NCI-H345 (cell line): ENCODE measurements at places on chromosomes 7 and 10.

GRCh38 chr7:43085992-43086391 lies 26.5 kb upstream of the HECW1 start:
- no peak for DNase-seq

DNA sequence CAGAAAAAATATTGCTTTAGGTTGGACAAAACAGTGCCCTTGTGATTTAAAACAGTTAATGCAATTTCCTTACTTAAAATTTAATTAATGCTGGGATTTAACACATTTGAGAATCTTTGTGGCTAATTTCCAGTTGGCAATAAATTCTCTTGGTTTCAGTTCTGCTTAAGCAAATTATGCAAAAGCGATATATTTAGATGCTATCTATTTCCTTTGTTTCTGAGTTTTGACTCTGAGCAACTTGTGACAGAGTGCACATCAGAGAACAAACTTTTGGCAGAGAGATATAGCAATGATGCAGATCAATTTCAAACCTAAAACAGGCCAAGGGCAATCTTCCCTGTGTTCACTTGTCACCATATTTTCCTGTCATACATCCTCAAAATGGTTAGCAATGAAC lies 933.6 kb upstream of the ZWINT start:
- no peak for DNase-seq

DNA sequence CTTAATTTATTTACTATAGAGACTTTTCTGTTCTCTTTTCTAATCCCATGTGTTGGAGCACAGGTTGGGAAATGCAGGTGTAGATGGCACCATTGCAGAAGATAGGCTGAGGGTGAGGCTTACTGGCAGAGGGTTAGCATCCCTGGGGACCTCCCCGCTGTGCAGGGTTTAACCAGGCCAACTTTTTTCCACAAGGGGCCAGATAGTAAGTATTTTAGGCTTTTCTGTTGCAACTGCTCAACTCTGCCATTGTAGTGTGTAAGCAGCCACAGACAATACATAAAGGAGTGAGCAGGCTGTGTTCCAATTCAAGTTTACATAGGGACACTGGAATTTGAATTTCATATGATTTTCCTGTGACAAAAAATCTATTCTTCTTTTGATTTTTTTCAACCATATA lies 34.6 kb upstream of the AOAH start:
- peak; percentile 7 for DNase-seq

DNA sequence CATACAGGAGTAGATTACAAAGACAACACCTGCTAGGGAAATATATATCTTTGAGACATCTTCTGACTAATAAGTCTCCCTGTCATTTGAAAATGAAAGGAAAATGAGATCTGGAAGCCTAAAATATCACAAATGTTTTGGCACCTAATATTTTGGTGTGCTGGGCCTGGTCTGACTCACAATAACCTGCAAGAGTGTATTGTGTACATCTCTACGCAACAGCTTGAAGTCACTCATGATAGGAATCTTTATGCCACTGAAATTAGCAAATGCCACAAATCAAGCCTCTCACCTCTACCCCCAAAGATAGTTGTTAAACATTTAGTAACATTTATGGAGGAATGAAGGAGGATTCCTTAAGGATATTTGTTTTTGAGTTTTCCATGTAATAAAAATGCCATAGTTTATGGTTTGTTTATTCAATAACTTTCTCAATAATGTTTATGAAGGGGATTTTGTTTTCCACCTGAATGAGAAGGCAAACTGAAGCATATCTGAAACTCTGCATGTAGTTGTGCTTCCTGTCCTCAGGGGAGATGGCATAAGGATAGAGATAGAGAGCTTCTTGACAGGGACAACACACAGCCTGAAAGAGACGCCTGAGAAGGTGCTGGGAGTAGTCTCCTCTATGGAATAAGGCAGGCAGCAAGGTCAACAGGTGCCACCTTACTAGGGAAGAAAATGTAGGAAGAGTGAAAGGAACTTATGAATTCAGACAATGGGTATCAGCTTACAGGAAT lies 197.4 kb downstream of the AHR start:
- no peak for DNase-seq

DNA sequence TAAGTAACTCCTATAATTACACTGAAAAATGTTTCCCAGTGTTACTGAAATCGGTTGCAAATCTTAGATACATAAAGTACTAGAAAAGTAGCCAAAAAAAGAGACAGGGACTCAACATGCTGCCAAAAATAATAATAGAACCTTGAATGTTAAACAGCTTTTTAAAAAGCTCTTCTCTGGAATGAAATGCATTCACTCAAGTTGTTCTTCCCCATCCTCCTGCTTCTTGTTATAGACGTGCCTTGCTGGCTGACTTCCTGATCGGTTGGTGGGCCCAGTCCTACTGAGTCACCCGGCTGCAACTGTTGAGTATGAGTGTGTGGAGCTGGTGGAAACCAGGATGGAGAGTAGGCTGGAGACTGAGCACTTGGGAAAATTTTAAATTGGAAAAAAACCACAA lies 30.6 kb upstream of the RAPGEF5 start:
- DNase-seq, result no peak

DNA sequence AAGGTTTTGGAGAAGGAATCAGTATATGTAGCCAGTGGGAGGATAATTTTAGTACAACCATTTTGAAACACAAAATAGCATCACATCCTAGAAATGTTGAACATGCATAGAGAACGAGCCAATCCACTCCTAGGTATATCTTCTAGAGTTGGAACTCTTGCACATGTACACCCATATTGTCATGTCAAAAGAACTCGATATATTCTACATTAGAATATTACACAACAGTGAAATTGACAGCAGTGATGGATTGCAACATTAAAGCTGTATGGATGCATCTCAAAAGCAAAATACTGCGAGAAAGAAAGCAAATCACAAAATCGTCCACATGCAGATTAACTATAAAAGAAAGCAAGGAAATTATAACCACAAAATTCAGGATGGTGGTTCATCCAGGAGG lies 159.3 kb upstream of the NEBL start:
- DNase-seq, result no peak

GRCh38 chr7:12519682-12520009 lies 50.9 kb upstream of the SCIN start:
- DNase-seq, result no peak

- no peak for DNase-seq
Observed at GRCh38 chr7:117085769-117086463, 132.6 kb downstream of the ST7 start.

- no peak for DNase-seq
Observed at GRCh38 chr10:12063483-12063818, 5.3 kb upstream of the DHTKD1 start.

DNA sequence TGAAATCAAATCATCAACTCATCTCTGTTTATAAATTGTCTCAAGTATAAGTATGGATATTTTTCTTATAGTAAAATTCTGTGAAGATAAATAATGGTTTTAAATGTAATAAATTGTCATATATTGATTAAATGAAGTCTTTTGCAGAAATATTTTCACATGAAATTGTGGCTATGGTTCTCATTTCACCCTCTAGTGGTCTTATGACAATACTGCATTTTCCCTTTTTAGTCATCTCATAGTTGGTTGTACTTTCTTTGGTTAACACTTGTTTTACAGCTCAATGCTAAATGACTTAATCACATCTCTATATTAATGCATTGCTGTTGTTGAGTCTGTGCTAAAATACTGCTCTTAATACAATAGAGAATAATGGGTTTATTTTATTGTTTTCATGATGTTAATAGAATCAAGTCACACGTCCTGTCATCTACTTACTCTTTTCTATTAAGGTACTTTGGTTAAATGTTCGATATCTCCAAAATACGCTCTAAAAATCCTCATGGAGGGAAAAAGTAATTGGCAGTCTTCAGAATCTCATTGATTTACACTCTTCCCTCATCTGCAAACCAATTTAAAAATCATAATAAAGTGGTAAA lies 38.0 kb upstream of the CACNA2D1 start:
- DNase-seq, result no peak

GRCh38 chr7:71267734-71268469 lies 136.0 kb downstream of the GALNT17 start:
- DNase-seq, result no peak

DNA sequence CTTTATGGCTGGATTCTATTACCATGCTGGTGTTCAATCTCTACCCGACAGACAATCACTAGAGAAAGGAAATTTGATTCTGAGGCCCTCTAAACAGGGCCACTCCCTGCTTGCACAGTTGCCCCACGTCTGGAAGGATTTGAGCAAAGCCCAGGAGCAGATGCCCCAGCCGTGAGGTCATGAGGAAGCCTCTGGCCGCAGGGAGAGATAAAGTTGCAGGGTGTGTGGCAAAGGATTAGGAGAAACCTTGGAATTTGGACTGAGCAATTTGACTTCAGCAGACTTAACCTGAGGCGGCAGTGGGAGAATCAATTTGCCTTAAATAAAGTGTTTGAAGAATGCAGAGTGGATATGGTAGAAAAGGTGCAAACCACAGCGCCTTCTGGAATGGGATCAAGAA lies 40.2 kb upstream of the KLF6 start:
- DNase-seq, result no peak

DNA sequence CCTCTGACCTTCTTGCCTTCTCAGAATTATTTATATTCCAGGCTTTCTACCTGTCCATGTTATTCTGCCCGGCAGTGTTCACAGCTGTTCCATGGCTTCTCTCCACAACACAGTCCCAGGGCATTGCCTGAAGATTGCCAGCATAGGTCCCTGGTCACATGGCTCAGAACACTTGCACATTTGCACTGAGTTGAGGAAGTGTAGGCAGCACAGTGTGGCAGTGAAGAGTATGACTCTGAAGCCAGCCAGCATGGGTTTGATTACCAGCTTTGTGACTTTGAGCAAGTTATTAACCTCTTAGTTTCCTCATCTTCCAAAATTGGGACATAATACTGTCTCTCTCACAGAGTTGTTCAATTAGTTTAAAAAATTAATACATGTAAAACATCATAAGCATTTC lies 73.2 kb upstream of the NEUROD6 start:
- no peak for DNase-seq

DNA sequence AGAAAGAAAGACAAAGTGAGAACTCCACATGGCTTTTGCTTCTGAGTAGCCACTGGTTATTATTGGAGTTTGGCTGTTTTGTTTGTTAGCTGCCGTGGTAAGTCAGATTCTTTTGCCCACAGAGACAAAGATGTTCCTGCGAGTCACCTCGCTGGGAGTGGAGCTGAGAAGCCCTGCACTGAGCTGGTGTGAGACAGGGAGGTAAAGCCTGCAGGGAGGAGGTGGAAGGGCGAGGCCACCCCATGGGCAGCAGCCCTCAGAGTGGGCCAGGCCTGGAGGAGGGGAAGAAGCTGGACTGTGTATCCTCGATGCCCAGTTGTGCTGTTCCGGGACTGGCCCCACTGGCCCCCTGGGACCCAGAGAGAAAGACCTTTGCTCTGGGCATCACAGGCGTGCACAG lies 14.3 kb upstream of the NOM1 start:
- no peak for DNase-seq

DNA sequence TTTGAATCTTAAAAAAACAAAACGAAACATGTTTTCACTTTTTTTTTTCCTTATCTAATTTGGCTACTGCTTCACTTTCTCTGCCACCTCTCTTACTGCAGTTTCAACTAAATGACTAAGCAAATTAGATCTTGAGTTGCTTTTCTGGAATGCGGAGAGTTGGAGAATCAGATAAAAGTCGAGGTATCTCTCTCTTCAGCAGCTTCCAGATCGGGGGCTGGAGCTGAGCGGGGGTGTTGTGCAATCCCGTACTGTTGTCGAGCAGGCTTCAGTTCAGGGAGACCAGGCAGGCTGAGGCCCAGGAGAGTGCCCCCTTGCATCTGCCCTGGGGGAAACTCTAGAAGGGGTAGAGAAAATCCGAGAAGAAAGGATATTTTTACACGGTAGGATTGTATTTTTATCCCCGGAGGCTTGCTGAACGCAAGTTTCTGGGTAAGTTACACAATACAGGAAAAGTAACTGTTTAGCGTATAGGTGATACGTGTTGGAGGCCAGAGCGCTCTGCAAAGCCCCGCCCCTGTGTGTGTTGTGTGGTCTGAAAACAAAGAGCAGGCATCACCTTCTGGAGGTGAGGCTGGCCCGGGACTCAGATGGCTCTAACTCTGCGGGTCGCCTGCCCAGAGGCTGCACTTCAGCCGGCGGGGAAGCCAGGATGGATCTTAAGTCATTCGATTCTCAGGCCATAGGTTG lies 116.6 kb downstream of the KLF6 start:
- DNase-seq, result no peak

DNA sequence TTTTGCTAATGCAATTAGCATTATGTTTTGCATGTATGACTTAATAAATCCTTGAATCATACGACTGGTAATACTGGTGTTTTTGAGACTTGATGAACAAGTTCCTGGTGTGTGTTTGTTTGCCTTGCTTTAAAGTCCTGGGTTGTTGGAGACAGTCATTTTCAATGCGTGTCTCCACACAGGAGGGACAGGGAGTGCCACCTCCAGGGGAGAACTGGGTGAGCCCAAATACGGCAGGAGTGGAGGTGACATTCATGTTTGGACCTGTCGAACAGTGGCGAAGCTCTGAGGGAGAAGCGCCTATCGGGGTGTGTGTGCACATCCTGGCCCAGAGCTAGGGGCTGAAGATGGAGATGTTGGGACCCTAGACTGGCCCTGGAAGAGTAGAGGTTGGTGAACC lies 43.8 kb downstream of the DAGLB start:
- no peak for DNase-seq

- DNase-seq, result no peak
Observed at GRCh38 chr10:51204066-51204465, 129.8 kb downstream of the PRKG1 start.

DNA sequence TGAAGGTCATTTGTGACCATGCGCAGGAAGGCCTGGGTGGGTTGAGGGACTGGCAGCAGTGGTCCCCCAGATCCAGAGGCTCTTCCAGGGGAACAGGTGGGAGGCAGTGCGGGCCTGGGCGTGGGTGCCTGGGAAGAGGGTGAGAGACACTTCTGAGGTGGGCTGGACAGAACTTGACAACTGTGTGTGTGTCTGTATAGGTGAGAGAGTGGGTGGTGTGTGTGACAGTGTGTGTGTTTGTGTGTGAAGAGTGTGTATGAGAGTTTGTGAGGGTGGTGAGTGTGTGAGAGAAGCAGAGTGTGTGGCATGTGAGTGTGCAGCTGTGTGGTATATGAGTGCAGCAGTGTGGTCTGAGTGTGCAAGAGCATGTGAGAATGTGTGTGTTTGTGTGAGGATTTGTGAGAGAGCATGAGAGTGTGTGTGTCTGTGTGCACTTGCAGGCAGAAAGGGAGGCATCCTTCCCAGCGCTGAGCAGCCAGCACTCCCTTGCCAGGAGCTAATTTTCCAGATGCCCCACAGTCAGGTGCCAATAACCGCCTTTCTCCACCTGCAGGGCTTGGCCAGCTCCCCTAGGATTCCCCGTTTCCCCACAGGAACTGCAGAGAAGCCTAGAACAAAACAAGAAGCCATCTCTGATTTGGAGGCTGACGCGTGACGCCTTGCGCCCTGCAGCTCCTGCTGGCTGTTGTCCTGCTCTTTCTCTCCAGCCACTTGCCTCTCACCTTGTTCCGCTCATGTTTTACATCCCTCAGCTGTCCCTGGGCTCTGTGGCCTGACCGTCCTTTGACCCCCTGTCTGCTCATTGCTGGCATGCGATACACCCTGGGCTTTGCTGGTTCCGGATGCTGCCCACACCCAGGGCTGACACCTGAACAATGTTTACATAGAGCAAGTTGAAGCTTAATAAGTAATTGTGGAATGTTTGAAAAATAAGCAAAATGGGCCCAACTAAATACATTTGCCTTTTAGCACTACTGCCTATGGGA lies 88.0 kb downstream of the TMEM178B start:
- DNase-seq, result no peak
